ENCODE measurements at places on chromosomes 12 and 14.

DNA sequence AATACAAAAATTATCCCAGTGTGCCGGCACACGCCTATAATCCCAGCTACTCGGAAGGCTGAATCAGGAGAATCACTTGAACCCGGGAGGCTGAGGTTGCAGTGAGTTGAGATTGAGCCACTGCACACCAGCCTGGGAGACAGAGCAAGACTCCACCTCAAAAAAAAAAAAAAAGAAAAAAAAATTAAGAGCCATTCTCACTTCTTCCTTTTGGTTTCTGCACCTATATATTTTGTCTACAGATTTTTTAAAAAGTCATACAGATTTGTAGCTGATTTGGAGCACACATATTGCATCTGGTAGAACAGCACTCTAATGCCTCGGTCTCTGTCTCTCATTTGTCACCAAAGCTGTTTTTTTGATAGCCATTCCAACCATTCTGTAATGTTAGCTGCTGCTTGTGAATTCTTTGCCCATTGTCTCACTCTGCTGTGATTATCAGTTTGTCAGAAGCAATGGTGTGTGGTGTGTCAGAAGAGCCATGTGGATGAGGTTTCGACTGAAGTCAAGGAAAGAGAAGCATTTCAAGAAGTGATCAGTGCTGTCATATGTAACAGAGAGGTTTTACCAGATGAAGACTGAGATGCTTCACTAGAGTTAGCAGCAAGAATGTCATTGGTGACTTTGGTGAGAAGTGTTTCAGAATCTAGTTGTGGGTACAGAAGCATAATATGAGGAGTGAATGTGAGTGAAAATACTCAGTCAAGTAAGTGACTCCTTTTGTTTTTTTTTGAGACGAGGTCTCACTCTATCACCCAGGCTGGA is 8.7 kb upstream of the KTN1 start:
- DNase-seq: no peak

- DNase-seq: no peak
Measured at GRCh38 chr12:14833952-14834351, 9.4 kb downstream of the ART4 start.

GRCh38 chr12:1692895-1693610 is 2.2 kb downstream of the ADIPOR2 start:
- DNase-seq: no peak

GRCh38 chr12:89538897-89539296 is 13.1 kb upstream of the POC1B start:
- no peak for DNase-seq

GRCh38 chr12:81468206-81468605 is 290.9 kb downstream of the PPFIA2 start:
- no peak for DNase-seq

DNA sequence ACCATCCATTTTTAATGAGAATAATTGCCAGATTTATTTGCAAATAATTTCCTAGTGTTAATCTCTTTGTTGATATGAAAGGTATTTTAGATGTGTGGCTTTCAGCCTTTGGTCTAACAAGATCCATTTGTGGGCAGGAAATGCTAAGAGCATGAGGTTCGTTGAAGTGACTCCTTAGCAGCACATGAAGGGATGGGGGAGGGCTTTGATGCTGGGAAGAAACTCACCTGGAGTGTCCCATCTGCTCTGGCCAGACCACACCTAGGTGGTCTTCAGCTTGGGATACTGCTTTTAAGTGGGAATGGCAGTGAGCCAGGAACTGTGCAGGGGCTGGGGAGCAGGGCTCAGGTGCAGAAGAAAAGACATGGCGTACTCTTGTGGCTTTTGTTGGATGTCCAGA is 13.6 kb downstream of the SFSWAP start:
- no peak for DNase-seq

DNA sequence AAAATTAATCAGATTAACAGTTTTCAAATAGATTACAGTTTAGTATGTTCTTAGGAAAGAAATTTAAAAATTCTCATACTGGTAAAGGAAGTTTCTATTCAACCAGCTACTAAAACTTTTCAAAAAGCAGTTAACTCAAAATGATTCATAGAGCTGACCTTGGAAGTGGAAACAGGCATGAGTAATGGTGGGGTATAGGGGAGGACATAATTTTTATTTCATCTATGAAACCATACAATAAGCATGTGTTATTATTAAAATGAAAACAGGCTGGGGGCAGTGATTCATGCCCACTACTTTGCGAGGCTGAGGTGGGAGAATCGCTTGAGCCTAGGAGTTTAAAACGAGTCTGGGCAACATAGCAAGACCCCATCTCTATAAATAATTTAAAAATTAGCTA is 73.0 kb downstream of the DNAI7 start:
- DNase-seq: no peak

- no peak for DNase-seq
Measured at GRCh38 chr14:74502236-74503019, 8.9 kb downstream of the ISCA2 start.

DNA sequence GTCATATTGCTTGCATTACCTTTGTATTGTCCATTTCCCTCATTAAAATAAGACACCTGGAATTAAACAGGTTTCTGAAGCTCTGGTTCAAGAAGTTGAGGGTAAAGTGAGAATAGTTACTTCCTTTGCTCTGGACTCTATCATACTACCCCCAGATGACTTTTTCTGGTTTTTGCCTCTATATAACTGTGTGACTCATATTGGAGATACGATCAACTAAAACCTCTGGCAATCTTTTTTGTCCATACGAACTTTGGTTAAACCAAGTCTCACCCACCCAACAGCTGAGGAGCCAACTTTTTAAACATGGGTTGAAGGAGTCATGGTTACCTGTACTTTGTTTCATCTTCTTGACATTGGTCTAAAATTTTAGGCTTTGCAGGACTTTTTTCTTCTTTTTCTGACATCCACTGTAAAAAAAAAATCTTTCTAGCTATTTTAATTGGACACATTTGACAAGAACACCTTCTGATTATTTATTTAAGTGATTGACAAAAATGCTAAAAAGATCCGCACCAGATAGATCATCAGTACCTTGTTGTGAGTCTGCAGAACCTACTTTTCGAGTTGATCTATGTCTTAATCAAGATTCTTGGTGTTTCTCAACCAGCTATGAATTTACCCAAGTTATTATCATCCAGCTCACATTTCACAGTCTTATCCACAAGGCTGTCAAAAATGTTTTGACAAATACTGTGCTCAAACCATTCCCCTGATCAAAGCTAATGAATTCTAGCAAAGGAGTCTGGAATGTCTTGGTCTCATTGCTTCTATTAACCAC is 166.0 kb downstream of the IPO8 start:
- no peak for DNase-seq

DNA sequence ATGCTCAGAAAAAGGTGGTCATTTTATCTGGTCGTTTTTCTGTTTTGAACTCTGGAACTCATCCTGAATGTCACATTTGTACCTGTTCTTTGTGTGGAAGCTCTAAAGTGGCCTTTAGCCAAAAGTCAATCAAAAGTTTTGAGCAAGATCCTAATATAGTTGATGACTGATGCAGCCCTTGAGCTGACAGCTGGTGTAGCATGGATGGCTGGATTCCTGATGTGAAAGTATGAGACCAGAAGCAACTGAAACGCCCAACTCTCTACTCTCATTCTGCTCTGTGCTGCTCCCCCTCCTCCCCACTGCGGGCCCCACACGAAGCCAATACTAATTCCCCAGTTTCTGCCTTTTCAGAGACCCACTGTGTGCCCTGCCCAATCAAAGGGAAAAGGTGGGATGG is 10.3 kb upstream of the MYH7 start:
- DNase-seq: no peak
